ENCODE measurements at places on chromosomes 11 and 22.

DNA sequence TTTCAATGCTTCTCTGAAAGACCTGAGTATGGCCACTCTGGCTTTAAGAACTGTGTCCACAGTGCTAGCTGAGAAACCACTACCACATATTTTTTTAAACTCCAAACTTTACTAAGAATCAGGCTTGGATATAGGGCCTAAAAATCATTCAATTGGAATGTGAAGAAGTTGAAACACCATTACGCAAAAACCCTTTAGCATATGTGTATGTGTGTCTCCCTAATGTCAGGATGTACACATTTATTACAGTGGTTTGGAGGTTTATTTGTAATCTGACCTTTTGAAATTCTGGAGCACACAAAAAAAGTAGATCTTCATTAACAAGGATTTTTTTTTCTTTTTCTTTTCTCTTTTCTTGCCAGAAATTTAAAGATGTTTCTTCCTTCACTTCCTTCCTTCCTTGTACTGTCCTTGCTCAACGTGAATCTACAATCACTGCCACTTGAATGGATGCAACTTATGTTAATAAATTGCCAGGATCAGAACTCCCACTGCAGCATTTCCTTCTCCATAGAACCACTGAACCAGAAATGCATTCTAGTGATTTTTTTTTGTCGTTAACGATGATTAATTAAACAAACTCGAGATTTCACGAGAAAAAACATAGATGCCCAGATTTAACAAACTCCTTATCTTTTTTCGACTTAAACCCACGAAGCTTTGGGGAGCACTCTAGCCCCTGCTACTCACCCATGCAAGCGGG, 3.1 kb upstream of the ADM start:
- peak; percentile 69 for DNase-seq

GRCh38 chr11:32852207-32852606, 22.5 kb downstream of the PRRG4 start:
- peak; percentile 64 for DNase-seq

- no peak for DNase-seq
Measured at GRCh38 chr11:67082071-67082791, 25.6 kb downstream of the RHOD start.

- no peak for DNase-seq
Measured at GRCh38 chr22:43550024-43550620, 138.3 kb downstream of the MPPED1 start.

DNA sequence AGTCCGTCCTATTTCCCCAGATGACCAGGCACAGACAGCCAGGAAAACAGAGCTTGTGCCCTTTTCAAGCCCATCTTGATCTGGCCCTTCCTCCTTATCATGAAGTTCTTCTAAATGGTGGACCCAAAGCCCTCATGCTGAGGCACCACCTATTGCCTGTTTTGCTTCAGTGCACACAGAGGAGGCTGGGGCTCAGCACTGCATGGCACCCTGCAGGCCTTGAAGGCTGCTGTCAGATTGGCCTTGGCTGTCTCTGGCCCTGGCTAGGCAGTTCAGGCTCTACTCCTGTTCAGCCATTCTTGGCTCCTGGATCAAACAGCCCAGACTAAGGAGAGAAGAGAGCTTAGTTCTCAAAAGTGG, 49.2 kb downstream of the OTOG start:
- no peak for DNase-seq

DNA sequence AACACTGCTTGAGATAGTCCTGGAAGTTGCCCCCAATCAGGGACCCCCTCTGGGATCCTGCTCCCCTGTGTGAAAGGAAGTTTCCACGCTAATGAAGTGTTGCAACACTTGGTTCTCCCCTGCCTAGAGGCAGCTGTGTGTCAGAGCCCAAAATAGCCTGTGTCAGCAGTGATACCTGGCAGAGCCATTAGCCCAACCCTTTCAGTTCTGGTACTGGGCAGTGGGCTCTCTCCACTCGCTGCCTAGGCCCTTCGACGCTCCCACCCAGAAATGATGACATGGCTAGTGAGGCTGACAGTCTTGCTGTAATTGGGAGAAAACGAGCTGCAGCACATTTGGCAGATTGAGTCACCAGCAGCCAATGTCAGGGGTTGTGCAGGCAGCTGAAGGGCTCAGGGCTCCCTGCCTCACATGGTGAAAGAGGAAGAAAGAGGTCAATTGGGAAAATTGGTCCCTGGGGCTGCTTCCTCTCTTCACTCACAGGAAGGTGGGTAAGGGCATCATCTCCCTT, 1.4 kb upstream of the NXF1 start:
- DNase-seq, result peak; percentile 81

DNA sequence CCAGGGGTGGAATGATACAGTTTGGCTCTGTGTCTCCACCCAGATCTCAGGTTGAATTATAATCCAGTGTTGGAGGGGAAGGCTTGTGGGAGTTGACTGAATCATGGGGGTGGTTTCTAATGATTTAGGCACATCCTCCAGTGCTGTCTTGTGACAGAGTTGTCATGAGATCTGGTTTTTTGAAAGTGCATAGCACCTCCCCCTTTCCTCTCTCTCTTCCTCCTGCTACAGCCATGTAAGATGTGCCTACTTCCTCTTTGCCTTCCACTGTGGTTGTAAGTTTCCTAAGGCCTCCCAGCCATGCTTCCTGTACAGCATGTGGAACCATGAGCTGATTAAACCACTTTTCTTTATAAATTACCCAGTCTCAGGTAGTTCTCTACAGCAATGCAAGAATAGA, 45.1 kb downstream of the THAP12 start:
- no peak for DNase-seq

- peak; percentile 66 for DNase-seq
Measured at GRCh38 chr11:94794287-94795168, 26.4 kb downstream of the AMOTL1 start.

All from epithelial cell of esophagus (primary cell).